ENCODE measurements at places on chromosomes 13 and 19.

- DNase-seq, result no peak
Observed at GRCh38 chr13:107457686-107458085, 757.6 kb downstream of the LIG4 start.

GRCh38 chr13:25080773-25081172, 15.2 kb upstream of the PABPC3 start:
- DNase-seq, result no peak

GRCh38 chr19:6101291-6101825, 8.9 kb downstream of the RFX2 start:
- DNase-seq, result no peak

DNA sequence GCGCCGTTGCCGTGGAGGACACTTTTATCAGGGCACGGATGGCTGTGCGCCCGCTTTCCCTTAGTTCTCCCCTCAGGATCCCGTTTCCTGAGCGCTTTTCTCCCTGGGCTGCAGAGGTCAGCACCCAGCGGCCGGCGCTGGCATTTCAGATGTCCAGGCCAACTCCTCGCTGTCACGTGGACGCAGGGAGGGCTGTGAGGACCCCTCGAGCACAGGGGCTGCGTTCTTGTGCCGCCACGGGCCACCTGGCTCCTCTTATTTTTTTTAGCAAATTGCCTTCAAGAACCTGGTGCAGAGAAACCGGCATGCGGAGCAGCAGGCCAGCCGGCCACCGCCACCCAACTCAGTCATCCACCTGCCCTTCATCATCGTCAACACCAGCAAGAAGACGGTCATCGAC, 22.3 kb downstream of the ATP4B start:
- no peak for DNase-seq

- no peak for DNase-seq
Observed at GRCh38 chr13:96850538-96851145, 143.6 kb downstream of the OXGR1 start.

DNA sequence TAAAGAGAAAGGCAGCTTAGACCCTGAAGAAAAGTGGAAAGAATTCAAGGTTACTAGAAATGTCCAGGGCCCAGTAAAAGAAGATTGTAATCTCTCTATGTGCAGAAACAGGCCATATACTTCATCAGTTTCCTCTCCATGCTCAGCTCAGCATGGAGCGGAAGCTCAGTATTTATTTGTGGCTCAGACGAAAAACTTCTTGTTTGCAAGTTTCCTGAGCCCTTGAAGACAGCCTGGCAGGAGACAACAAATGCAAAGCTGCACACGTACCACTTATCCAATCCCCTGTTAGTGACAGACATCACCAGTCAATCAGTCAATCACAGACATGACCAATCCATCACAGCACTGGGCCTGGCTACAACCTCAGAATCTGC, 8.1 kb upstream of the KLF2 start:
- no peak for DNase-seq

GRCh38 chr13:101398920-101399319, 17.4 kb downstream of the NALCN start:
- no peak for DNase-seq
